ENCODE measurements at places on chromosomes 5 and 9. TPM values are rescaled to one million over a fixed set of nuclear protein-coding genes. Genes with fewer than 3 reads are reported as not detected.

GRCh38 chr9:10612641-10613398, at the start of gene PTPRD:
TSS of gene PTPRD (minus strand) at chr9:10613002.
- peaks cover 6% of the 10 kb centered on the region for H3K4me1 ChIP-seq
- no peak within 1 kb of the TSS for H3K27ac ChIP-seq
- peaks cover 24% of the 10 kb centered on the region for H3K27me3 ChIP-seq
- no peaks in the 10 kb centered on the region for H3K36me3 ChIP-seq

- H3K4me1 ChIP-seq: no peaks in the 10 kb centered on the region
- H3K4me3 ChIP-seq: no peak overlapping the region
- peaks cover 5% of the 10 kb centered on the region for H3K27me3 ChIP-seq
- no peaks in the 10 kb centered on the region for H3K36me3 ChIP-seq
- DNase-seq: no peak
- H3K27ac ChIP-seq: no peak overlapping the region
Observed at GRCh38 chr5:101390151-101390908, 487.2 kb upstream of the ST8SIA4 start.

DNA sequence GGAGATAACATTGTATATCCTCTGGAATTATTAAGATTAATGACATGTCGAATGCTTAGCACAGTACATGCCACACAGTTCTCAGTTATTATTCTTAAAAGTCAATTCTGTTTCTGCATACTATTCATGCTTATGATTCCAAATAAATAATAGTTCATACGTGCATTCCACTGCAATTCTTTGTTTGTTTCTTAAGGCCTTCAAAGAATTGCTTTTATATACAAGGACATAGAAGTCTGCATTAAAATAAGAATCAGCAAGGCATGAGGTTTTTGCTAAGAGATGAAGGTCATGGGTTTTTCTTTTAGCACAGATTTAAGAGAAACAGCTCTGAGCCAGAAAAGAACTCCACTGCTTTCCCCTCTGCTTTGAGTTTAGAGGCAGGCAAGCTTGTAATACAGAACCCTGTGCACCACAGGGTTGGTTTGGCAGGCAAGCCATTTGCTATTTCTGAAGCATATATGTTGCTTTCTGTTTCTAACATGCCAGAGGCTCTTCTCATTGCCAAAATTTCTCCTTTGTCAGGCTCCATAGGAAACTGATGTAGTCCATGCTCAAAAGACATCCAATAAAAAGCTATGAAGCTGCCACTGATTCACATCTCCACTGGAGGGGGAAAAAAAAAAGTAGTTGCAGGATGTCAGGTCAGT, 420.6 kb upstream of the TYRP1 start:
- no peak for DNase-seq
- H3K36me3 ChIP-seq: no peaks in the 10 kb centered on the region
- H3K4me3 ChIP-seq: no peak overlapping the region
- no peak overlapping the region for H3K27ac ChIP-seq
- H3K27me3 ChIP-seq: no peaks in the 10 kb centered on the region

- no peak for DNase-seq
- H3K27ac ChIP-seq: no peak overlapping the region
- no peaks in the 10 kb centered on the region for H3K27me3 ChIP-seq
- H3K4me3 ChIP-seq: no peak overlapping the region
Observed at GRCh38 chr9:114204265-114204664, 48.9 kb downstream of the COL27A1 start.

- no peaks in the 10 kb centered on the region for H3K36me3 ChIP-seq
- H3K27ac ChIP-seq: no peak overlapping the region
- H3K4me1 ChIP-seq: peaks cover 4% of the 10 kb centered on the region
Observed at GRCh38 chr5:170628028-170628427, 124.2 kb downstream of the KCNIP1 start.

GRCh38 chr5:108587821-108588220, 159.9 kb upstream of the FER start:
- peaks cover 3% of the 10 kb centered on the region for H3K27me3 ChIP-seq
- no peaks in the 10 kb centered on the region for H3K36me3 ChIP-seq
- H3K4me1 ChIP-seq: no peaks in the 10 kb centered on the region
- no peak overlapping the region for H3K4me3 ChIP-seq

- no peak for DNase-seq
- no peak overlapping the region for H3K27ac ChIP-seq
- H3K36me3 ChIP-seq: peaks cover 60% of the 10 kb centered on the region
- no peak overlapping the region for H3K4me3 ChIP-seq
- H3K4me1 ChIP-seq: peaks cover 10% of the 10 kb centered on the region
Observed at GRCh38 chr9:5072871-5073270, 87.8 kb downstream of the JAK2 start.

- H3K27me3 ChIP-seq: no peaks in the 10 kb centered on the region
- H3K27ac ChIP-seq: no peak overlapping the region
- no peak for DNase-seq
- no peaks in the 10 kb centered on the region for H3K4me1 ChIP-seq
- H3K4me3 ChIP-seq: no peak overlapping the region
Observed at GRCh38 chr5:18397891-18398290, 763.6 kb downstream of the TAF11L14 start.

DNA sequence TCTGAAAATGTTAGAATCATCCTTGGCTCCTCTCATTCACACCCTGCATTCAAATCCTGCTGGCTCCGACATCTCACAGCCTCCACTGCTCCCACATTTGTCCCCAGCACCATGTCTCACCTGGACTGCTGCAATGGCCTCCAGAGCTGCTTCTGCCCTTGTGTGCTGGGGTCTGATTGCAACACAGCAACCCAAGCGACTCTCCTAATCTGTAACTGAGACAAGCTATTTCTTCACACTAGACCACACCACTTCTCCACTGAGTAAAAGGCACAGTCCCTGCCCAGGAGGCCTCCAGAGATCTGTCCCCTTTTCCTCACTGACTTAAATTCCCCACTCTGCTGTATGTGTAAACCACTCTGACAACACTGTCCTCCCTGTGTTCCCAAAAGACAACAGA, 151.1 kb upstream of the TAS2R1 start:
- H3K4me1 ChIP-seq: no peaks in the 10 kb centered on the region
- H3K36me3 ChIP-seq: no peaks in the 10 kb centered on the region
- no peaks in the 10 kb centered on the region for H3K27me3 ChIP-seq
- H3K27ac ChIP-seq: no peak overlapping the region

GRCh38 chr5:142219146-142219545, 105.7 kb downstream of the SPRY4 start:
- DNase-seq: no peak
- no peak overlapping the region for H3K4me3 ChIP-seq
- H3K36me3 ChIP-seq: no peaks in the 10 kb centered on the region
- no peak overlapping the region for H3K27ac ChIP-seq

DNA sequence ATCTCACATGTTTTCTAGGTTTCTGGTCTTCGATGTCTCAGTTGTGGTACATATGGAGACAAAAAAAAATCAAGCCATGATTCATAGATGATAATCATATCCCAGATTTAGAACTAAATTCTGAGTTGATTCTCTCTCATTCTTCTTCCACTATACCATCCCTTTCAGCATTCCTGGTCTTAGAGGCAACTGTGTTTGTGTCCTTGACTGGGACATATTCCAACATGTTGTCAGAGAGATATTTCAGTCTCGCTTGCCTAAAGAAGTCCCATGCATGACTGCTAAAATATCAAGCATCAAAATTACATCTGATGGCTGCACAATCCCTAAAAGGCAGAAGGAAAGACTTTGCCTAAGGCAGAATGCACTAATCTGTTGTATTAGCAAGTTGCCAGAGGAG, 236.6 kb downstream of the PSAT1 start:
- no peaks in the 10 kb centered on the region for H3K36me3 ChIP-seq
- H3K4me1 ChIP-seq: no peaks in the 10 kb centered on the region
- H3K4me3 ChIP-seq: no peak overlapping the region
- H3K27me3 ChIP-seq: no peaks in the 10 kb centered on the region

DNA sequence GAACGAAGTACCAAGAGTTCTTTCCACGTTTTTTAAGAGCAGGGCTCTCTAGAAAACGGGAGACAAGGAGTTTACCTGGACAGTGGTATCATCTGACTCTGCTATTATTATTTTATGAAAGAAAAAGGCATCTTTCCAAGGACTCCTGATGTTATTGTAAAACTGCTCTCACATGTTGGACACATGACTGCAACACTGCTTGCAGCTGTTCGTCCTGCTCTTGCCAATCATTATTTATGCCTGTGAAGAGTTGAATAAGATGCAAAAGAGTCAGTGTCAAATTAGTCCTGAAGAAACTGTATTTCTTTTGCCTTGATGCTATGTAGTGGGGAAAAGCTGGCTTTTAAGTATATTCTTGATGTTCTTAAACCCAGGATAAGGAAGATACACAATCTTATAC, 284.5 kb upstream of the PTGER4 start:
- H3K4me3 ChIP-seq: no peak overlapping the region
- H3K36me3 ChIP-seq: no peaks in the 10 kb centered on the region
- DNase-seq: no peak

DNA sequence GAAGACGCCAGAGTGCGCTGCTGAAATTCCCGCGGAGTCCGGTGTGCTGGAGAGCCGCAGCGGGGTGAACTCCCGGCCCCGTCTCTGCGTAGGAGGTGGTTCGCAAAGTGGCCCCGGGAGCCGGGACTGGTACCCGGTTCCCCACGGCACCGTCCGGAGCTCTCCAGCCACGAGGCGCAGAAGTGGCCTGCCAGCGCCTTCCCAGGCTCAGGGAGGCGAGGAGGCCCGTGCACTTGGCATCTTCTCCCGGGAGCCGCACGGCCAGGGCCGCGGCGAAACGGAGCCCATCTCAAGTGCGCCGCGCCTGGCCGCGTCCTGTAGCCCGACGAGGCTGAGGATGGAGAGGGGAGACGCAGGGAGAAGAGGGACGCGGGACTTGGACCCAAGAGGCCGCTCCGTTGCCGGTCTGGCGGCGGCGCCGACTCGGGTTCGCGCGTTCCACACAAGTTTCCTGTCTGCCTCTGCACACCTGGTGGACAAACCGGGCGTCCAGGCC, 1.1 kb upstream of the IRX1 start:
- H3K4me1 ChIP-seq: no peaks in the 10 kb centered on the region
- H3K27ac ChIP-seq: no peak overlapping the region
- H3K4me3 ChIP-seq: no peak overlapping the region

- no peak for DNase-seq
- H3K27ac ChIP-seq: no peak overlapping the region
- H3K4me1 ChIP-seq: no peaks in the 10 kb centered on the region
Observed at GRCh38 chr5:30596495-30597064, 596.9 kb upstream of the CDH6 start.

RHOBTB3 gene
- total RNA-seq: 0.15 TPM

TEX48 gene
- total RNA-seq: 0.48 TPM

CCDC69 gene
- total RNA-seq: 64.2 TPM

HTR4 gene
- total RNA-seq: not detected

PAEP gene
- total RNA-seq: not detected

MYOZ3 gene
- total RNA-seq: 0.13 TPM

SPATA31C1 gene
- total RNA-seq: not detected

MYMK gene
- not detected for total RNA-seq
